ENCODE measurements at places on chromosomes 13 and 19.

DNA sequence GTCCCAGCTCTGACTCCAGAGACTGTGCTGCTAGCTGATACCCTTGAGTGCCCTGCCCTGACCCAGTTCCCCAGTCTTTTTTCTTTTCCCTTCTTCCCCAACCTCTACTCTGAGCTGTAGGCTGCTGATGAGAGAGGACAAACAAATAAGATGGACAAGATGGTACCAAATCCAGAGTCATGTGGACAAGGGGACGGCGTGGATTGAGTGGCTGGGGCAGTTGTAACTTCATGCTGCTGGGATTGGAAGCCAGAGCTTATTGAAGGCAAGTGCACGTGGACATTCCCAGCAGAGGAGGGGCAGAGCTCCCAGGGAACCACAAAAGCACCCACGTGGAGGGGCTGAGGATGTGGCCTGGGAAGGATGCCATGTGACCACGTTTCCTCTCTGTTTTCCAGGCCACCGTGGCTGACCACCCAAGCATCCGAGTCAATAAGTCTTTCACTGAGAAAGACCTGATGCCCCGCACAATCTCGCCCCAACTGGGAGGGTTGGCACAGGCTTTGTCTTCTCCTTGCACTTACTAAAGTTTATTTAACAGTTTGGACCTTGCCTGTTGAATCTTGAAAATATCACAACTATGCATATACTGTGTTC lies 323.3 kb upstream of the ZNF507 start:
- no peak overlapping the region for H3K4me3 ChIP-seq
- no peaks in the 10 kb centered on the region for H3K36me3 ChIP-seq
- DNase-seq, result no peak
- no peaks in the 10 kb centered on the region for H3K4me1 ChIP-seq
- H3K27ac ChIP-seq, result no peak overlapping the region

GRCh38 chr19:1773184-1773583 lies 19.9 kb downstream of the ONECUT3 start:
- H3K27me3 ChIP-seq, result peaks cover 43% of the 10 kb centered on the region
- H3K36me3 ChIP-seq, result no peaks in the 10 kb centered on the region
- H3K27ac ChIP-seq, result no peak overlapping the region
- no peak for DNase-seq

DNA sequence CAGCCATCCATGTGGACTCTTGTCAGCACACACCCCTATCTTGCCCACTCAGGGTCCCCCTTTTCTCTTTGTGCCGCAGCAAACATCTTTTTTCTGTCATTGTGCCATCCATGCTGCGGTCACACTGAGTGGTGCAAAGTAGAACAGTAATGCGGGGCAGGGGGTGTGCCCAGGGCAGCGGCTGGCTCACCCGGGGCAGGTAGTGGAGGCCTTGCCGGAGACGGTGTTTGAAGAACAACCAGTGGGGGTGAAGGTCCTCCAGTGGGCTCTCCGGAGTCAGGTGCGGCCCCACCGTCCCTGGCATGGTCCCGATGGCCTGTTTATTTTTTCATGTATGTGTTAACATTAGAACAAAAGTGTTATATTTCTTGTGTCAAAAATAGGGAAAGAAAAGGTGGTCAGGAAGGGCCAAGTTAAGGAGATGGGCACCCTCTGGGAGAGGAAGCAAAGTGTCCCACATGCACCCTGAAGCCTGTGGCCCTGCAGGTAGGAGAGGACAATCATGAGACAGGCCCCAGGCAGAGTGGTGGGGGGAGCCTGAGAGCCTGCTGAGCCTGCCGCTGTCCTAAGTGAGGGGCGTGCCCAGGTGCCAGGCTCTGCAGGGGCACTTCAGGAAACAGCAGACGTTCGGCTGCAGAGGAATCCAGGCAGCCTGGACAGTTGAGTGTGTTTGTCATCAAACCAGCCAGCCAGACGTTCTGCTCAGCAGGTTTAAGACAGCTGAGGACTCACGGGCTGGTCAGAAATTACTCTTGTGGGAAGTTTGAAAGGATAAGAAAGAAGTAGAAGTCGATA lies 12.3 kb downstream of the TSSK6 start:
- H3K27ac ChIP-seq, result no peak overlapping the region
- no peaks in the 10 kb centered on the region for H3K4me1 ChIP-seq
- H3K27me3 ChIP-seq, result no peaks in the 10 kb centered on the region

DNA sequence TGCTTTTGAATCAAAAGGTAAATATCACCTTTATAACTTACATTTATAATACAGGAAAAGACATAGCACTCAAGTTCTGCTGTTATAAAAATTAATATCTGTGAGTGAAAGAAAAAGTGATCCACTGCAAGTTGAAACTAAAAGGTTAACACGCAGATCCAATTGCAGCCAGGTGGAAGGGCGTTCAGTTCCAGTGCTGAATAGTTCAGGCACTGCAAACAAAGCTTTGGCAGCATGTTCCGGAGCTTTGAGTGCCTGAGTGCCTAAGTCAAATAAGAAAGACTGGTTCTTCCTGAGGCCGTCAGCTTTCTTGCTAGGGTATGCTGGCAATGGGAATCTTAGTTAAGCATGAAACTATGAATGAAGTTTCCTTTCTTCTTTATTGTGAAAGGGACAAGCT lies 200.3 kb downstream of the LMO7 start:
- H3K36me3 ChIP-seq, result peaks cover 4% of the 10 kb centered on the region
- peak; percentile 25 for DNase-seq
- H3K27ac ChIP-seq, result no peak overlapping the region
- no peaks in the 10 kb centered on the region for H3K4me1 ChIP-seq

DNA sequence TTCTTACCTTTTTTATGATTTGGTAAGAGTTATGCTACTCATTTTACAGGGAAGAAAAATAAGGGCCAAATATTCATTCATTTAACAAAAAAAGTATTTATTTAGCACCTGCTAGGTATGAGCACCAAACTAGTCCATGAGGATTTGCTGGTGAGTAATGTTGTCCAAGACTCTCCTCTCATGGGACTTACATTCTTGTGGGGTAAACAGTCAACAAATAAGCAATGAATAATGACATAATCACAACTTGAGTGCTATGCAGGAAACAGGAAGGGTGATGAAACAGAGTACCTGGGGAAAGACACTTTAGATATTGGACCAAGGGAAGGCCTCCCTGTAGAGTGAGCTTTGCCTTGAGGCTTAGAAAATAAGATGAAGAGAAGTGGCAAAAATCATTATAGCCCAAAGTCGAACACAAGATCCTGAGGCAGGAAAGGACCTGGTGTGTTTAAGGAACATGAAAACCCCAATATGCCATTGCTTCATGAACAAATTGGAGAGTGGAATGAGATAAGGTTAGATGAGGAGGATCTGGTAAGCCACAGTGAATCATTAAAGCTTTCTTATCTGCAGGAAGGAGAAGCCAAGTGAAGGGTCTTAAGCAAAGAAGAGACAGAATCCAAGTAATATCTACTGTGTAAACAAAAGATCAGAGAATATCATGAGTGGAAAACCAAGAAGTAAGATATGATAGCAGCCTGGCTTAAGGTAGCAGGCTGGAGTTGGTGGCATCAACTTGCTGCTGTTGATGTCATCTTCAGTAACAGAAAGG lies 294.5 kb upstream of the NBEA start:
- no peak for DNase-seq
- no peak overlapping the region for H3K27ac ChIP-seq
- H3K36me3 ChIP-seq, result no peaks in the 10 kb centered on the region
- H3K4me1 ChIP-seq, result no peaks in the 10 kb centered on the region

GRCh38 chr13:38669234-38669964 lies 17.5 kb upstream of the FREM2 start:
- no peaks in the 10 kb centered on the region for H3K36me3 ChIP-seq
- no peak overlapping the region for H3K4me3 ChIP-seq
- H3K27ac ChIP-seq, result no peak overlapping the region

DNA sequence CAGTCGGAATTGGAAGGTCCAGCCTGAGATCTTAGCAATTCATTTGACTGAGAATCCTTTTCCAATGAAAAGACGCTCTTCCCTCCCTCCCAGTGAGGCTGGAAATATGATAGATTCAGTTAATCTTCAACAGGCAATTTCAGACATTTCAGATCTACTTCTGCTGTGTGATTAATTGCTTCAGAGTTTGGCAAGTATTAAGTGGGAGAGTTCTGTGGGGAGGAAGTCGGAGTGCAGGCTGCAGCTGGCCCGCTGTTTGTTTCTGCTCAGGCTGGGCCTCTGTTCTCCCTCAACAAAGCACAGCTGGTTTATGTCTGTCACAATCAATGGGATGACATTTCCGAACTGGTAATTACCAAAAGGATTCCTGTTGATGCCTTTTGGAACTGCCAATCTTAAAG lies 178.2 kb downstream of the NDFIP2 start:
- DNase-seq, result no peak
- H3K4me1 ChIP-seq, result no peaks in the 10 kb centered on the region
- H3K4me3 ChIP-seq, result no peak overlapping the region
- H3K36me3 ChIP-seq, result no peaks in the 10 kb centered on the region

DNA sequence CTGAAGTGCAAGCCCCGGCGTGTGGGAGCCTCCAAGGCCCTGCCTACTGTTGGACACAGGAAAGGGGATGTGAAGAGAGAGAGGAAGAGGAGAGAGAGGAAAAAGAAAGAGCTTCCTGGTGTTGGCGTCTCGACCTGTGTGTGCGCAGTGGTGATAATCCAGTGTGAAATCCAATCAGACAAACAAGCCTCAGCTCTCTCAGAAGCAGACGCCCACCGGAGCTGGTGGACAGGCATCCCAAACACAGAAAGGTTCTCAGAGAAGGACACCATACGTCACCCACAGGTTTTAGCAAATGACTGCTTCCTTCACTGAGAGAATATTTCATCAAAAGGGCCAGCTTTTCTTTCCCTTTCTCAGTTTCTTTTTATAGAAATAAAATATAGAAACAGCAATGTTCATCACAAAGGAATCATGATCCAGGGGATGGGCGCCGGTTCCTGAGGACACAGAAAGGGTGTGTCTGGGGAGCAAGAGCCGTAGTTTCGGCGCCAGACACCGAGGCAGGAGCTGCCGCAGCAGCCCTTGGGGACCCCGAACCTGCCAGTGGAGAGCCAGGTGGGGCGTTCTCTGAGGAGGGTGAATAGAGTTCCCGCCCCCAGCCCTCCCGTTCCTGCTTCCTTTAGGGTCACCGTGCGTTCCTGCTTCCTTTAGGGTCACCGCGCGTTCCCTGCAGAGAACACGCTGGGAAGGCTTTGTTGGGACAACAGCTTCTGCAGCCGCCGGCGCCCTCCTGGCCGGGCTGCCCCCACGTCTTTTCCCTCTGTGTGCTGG lies 145.8 kb upstream of the SOX1 start:
- no peaks in the 10 kb centered on the region for H3K27me3 ChIP-seq
- no peaks in the 10 kb centered on the region for H3K36me3 ChIP-seq
- DNase-seq, result no peak
- H3K4me3 ChIP-seq, result no peak overlapping the region

DNA sequence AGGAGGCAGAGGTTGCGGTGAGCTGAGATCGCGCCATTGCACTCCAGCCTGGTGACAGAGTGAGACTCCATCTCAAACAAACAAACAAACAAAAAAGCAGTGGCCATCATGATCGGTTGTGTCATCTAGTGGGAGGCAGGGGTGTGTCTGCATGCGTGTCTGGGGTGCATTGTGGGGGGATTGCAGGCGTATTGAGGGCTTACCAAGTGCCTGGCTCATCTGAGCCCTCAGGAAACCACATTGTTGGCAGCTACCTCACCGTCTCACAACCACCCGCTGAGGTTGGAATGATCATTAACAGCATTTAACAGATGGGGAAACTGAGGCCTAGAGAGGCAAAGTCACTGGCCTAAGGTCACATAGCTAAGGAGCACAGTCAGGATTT lies 30.5 kb downstream of the NFIC start:
- no peaks in the 10 kb centered on the region for H3K36me3 ChIP-seq
- no peak overlapping the region for H3K27ac ChIP-seq
- no peak for DNase-seq

DNA sequence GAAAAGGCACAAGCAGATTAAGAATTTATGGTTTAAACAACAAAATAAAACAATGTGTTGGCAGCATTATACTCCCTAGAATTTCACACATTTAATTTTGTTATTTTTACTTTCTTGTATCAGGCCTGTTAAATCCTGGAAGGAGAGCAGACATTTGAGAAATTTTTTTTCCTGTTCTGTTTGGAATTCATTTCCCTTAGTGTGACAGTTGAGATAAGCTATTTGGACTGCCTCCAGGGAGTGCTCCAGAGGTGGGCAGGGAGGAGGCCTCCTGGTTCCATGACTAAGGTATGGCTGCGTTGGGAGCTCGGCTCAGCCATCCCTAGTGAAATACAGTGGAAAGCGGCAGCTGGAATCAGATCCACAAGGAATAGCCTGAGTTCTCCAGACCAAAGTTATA lies 185.7 kb downstream of the KCNRG start:
- H3K36me3 ChIP-seq, result no peaks in the 10 kb centered on the region
- no peaks in the 10 kb centered on the region for H3K4me1 ChIP-seq
- H3K27me3 ChIP-seq, result no peaks in the 10 kb centered on the region
- no peak overlapping the region for H3K4me3 ChIP-seq
- DNase-seq, result no peak

DNA sequence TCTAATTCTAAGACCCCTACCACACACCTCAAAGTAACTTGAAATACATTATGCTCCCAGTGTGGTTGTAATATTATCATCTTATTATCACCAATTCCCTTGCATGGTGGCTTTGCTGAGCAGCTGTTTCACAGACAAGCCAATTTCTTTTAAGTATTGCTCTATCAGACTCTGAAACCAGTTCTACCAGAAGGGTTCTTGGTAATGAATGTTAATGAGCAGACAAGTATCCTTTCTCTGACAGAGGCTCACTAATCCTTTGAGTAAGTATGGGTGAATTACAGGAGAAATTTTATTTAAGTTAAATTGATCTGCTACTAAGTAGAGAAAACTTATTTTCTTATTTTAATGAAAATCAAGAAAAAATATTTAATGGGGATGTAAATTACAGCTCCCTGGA lies 326.0 kb downstream of the GPC6 start:
- H3K27me3 ChIP-seq, result no peaks in the 10 kb centered on the region
- no peak for DNase-seq
- no peak overlapping the region for H3K27ac ChIP-seq

DNA sequence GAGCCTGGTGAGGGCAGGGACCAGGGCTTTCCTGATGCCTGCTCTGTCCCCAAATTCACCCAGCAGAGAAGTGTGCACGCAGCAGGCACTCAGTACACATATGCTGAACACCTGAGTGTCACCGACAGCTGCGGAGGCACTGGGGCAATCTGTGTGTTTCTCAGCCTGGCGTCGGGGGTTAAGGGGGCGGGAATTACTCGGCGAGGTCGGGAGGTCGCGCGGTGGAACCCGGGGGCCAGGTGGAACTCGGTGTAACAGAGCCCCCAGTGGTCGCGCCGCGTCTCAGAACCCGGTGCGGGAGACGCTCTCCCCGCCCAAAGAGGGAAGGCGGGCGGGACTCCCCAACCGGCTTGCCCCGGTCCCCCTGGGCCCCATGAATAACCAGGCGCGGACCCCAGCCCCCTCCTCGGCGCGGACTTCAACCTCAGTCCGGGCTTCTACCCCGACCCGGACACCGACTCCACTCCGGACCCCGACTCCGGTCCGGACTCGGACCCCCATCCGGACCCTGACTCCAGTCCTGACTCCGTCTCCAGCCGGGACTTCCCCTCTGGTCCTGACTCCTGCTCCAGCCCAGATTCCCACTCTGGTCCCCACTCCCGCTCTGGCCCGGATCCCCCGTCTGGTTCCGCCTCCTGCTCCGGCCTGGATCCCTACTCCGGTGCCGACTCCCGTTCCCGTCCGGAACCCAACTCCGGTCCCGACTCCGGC lies at the start of gene SELENOV:
TSS of gene SELENOV (plus strand) at position 300 of the 711 bp plus-strand sequence. CDS start at position 374, 74 bp downstream.
- H3K27ac ChIP-seq, result no peak within 1 kb of the TSS
- H3K4me1 ChIP-seq, result no peaks in the 10 kb centered on the region
- H3K4me3 ChIP-seq, result peak within 1 kb of the TSS; percentile 2
- no peak for DNase-seq
- H3K27me3 ChIP-seq, result peaks cover 26% of the 10 kb centered on the region

GRCh38 chr13:59700281-59700680 lies 463.4 kb downstream of the DIAPH3 start:
- no peak for DNase-seq
- no peak overlapping the region for H3K4me3 ChIP-seq
- H3K27me3 ChIP-seq, result no peaks in the 10 kb centered on the region
- H3K27ac ChIP-seq, result no peak overlapping the region
